ENCODE measurements at places on chromosomes 6 and 20.
A peak's percentile ranks its signal among the peaks of the same experiment; 100 is the strongest.

- no peak for DNase-seq
These were observed 783.2 kb downstream of the DHX35 start for GRCh38 chr20:39745380-39745779.

DNA sequence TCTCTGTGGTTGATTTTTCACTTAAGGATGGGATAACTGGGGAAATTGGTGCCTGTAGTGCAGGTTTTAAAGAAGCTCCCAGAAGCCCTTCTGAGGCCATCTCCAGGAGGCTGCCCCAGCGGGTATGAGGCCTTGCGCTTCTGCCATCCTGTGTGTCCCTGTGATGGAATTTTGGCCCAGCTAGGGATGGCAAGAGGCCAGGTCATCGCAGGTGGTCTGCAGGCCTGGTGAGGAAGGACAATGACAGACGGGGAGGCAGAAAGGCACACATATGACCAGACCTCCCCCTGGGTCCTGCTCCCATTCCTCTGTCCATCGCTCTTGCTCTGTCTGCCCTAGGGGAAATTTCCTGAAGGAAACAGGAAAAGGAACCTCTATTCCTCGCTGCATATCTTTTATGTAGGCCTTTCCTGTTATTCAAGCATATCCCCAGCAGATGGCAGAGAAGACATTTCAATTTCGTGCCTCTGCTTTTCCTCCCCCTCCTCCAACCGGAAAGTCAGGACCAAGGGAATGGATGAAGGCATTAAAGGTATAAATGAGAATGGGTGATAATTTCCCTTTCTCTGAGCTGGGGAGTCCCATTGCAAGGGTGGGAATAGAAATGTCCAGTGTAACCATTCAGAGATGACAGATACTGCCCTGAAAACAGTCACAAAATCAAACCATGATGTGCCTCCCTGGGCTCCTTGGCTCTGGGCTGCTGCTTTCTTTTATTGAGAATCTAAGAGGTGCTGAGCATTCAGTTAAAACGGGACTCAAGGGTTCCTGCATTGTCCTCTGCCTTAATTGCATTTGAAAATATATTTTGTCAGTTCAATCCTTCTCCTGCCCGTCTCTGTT is 17.6 kb upstream of the HLA-F start:
- DNase-seq: no peak

- DNase-seq: no peak
These were observed at the start of gene SOX18 for GRCh38 chr20:64049060-64049877. TSS of gene SOX18 (minus strand) at chr20:64049639. CDS start at chr20:64049516, 123 bp downstream.

- no peak for DNase-seq
These were observed 8.9 kb downstream of the FITM2 start for GRCh38 chr20:44302026-44302669.

- DNase-seq: no peak
These were observed 13.4 kb upstream of the MAPK13 start for GRCh38 chr6:36116943-36117342.

DNA sequence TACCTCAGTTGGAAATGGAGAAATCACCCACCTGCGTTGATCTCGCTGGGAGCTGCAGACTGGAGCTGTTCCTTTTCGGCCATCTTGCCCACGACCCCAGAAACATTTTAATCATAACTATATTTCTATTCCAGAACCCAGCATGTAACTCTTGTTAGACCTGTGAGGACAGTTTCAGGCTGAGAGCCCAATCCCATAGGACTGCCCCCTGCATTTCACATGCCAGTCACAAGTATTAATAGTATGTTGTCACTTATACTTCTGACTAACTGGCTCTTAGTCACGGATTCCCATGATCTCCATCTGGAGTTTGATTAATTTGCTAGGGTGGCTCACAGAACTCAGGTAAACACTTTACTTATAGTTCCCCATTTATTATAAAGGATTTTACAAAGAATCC is 96.0 kb upstream of the PRND start:
- DNase-seq: no peak

DNA sequence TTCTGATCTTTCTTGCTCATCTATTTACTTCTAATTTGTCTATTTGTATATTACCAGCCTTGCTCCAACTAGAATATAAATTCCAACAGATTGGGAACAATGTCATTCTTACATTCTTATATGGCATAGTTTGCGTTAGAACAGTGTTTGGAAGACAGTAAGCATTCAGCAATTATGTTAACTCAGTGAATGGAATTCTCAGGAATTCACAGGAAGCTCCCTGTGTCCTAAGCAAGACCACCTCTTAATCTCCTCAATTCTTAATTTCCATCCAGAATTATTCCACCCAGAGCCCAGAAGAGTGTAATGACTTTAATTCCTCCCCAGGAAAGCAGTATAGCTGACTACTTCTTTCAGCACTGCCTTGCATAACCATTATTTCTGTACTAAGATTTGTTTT is 18.2 kb upstream of the HS3ST5 start:
- DNase-seq: no peak

- DNase-seq: no peak
These were observed 143.2 kb upstream of the TENT5A start for GRCh38 chr6:81895511-81896185.

DNA sequence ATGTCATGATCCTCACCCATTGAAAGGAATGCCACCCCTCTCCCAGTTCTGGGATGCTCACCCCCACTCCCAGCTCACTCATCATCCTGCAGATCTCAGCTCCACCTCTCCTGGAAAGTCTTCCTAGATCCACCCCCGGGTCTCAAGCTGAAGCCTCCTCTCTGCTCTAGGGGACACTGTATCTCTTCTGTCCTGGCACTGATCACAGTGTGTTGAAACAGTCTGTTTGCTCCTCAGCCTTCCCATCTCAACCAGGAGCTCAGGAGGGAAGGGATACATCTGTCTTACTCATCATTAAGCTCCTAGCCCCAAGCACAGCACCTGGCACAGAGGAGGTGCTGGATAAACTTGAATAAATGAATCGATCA is 80.1 kb downstream of the MRPL14 start:
- no peak for DNase-seq

DNA sequence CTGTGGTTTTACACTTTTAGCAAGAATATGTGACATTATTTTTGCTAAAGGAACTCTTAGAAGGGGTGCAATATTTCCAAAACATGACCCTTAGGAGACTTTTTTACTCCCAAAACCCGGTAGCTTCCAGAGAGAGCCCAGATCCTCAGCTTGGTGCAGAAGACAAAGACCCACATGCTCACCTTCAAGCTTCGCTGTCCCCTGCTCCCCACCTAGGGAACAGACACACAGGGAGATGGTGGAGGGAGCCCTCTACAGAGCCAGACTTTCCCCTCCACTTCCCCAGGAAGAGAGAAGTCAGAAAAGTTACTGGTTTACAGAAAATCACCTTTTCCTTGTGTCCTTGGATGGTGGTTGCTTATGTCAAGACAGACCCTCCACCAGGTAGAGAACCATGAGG is 5.0 kb downstream of the CST4 start:
- DNase-seq: no peak

DNA sequence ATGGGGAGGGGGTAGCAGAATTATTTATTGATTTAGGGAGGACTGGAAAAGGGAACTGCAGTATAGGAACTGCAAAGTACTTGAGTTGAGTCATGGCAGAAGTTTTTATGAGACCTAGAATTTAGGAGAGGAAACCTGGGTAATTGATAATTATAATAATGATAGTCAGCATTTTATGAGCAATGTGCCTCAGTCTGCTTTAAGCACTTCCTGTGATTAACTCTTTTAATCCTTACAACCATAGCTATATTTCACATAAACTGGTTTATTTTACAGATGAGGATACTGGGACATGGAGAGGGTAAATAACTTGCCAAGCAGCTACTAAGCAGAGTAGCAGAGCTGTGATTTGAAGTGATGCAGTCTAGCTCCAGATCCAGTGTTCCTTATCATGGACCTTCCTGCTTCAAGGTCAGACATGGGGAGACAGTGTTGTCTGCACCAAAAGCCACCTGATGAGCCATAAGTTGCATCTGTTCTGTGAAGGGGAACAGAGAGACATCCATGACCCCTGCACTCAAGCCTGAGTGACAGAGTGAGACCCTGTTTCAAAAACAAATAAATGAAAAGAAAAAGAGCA is 13.6 kb downstream of the LRRC1 start:
- no peak for DNase-seq

- DNase-seq: no peak
These were observed 289 bp downstream of the FOXP4 start for GRCh38 chr6:41546475-41546865.

DNA sequence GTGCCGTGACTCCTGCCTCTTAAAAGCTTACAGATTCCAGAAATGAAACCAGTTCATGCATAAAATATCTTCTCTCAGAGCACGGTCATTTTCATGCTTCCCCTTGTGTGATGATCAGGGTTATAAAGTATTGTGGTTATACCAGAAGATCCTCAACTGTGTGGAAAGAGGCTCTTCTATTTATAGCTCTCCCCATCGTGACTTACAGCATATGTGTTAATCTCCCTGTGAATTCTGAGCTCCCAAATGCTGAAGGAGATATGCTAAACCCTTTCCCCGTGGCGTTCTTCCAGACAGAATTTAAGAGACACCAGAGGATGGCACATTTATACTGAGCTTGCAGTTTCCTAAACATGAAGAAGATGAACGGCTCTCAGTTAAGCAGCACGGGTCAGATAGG is 158.8 kb downstream of the CDH26 start:
- peak; percentile 74 for DNase-seq
